Suppressor macrophage treated with lipopolysaccharide for 1 hour (primary cell): ENCODE measurements at places on chromosomes 4 and X.
A peak's percentile ranks its signal among the peaks of the same experiment; 100 is the strongest.

- no peak for DNase-seq
These were observed 109.4 kb upstream of the INPP4B start for GRCh38 chr4:142955501-142955900.

DNA sequence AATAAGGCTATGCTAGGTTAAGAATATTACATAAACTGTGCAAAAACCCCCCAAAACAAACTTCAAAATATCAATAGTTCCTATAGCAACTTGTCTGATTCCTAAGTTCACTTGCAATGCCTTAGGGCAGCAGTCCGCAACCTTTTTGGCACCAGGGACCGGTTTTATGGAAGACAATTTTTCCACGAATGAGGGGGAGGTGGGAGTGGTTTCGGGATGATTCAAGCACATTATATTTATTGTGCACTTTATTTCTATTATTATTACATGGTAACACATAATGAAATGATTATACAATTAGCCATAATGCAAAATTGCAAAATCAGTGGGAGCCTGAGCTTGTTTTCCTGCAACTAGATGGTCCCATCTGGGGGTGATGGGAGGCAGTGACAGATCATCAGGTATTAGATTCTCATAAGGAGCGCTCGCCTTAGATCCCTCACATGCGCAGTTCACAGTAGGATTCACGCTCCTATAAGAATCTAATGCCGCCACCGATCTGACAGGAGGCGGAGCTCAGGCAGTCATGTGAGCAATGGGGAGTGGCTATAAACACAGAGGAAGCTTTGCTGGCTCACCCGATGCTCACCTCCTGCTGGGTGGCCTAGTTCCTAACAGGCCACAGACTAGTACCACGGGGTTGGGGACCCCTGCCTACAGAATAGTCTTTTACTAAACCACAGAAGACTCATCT, 39.7 kb downstream of the ACOX3 start:
- no peak for DNase-seq

- no peak for DNase-seq
These were observed 142.9 kb upstream of the ARX start for GRCh38 chrX:25158635-25159034.

- no peak for DNase-seq
These were observed 101.3 kb downstream of the LIMCH1 start for GRCh38 chr4:41639291-41639690.

DNA sequence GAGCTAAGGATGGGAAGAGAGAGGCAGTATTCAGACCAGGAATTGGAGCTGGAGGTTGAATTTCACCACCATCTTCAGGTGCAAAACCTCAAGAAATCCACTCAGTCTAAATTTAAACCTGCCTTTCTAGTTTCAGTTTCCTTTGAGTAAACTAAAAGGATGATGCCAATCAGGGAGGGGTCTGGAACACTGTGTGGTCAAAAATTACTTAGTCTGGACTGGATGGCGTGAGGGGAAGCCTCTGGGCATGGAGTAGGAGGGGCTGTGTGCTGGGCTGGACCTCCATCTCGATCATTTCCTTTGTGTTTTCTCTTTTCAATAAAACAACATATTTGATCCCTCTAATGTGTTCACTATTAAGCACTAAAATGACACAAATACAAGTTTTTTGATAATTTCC, 120.1 kb downstream of the GC start:
- DNase-seq, result no peak

- peak; percentile 39 for DNase-seq
These were observed 52.8 kb upstream of the SRPX start for GRCh38 chrX:38273453-38273852.

DNA sequence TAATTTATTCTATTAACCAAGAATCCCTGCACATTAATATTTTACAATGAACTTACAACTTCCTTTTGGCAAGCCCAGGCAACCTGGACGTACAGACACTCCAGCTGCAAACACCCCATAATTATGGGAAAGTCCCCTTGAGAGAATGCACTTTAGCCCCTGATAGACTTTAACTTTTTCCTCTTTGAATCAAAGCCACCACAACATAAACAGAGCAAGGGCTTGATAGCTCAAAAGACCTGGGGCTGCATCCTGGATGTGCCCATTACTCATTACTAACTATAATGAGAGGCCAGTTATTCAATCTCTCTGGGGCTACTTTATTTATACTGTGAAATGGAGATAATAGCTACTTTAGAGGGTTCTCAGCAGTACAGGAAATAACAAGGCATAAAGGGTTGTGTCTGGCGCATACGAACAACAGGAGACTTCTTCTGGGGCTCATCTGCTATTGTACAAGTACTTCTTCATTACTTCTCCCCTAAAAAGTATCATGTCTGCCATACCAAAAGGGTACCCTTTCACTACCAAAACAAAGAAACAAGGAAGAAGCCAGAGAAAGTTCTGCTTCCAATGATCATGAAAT, 54.9 kb downstream of the CASK start:
- DNase-seq, result no peak

GRCh38 chr4:181728305-181728966, 514.8 kb upstream of the TENM3 start:
- no peak for DNase-seq

DNA sequence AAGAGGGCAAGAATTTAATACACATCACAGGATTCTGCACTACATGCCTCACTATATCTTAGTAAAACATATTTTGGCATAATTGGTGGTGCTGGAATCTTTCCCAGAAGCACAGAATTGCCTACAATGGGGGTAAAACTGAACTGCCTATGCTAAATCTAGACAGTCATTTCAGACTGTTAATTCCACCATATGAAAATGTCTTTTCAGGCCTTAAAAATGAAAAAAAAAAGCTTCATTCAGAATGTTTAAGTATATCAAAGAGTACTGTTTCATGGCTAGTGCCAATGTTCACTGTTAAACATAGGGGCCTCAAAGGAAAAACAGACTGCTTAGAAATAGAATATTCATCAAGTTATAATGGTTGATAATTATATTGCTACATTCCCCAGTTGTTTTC, 797.0 kb downstream of the PCDH19 start:
- DNase-seq, result no peak

DNA sequence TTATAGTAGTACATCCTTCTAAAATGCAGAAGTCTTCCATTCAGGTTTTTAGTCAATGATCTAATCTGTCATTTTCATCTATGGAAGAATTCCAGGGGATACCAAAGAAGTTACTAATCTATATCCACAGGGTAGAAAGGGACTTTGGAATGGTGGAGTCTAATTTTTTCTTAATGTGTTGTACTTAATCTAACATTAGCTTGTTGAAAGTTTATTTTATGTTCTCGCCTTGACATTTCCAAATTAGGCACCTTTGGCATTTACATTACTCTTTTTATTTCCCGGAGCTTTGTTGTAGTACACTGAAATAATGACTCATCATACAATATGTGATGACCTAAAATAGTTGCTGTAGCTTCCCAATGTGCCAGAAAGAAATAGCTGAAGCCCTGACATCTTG, 91.5 kb downstream of the HTR2C start:
- no peak for DNase-seq

- no peak for DNase-seq
These were observed 223.8 kb upstream of the MAGEC2 start for GRCh38 chrX:142428916-142429315.

DNA sequence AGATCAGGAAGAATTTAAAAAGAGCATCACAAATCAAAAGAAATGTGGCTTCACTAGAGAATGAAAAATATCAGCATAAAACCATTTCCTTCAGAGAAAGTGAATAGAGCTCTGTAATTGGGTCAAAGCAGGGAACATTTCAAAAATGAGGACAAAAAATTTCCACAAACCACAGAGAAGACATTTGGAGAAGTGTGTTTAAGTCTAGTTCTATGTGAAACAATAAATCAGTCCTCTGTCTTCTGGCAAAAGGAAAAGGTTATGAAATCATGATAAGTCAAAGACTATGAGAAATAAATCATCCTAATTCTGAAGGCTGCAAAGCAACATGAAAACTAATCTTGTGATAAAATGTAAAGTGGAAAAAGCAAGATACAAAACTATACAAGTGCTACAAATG, 27.9 kb downstream of the SMPX start:
- no peak for DNase-seq

- no peak for DNase-seq
These were observed 94.6 kb downstream of the RLIM start for GRCh38 chrX:74519870-74520269.

- DNase-seq, result no peak
These were observed 71.1 kb upstream of the MSANTD1 start for GRCh38 chr4:3177905-3178304.

- no peak for DNase-seq
These were observed 20.7 kb upstream of the UCHL1 start for GRCh38 chr4:41236032-41236431.

DNA sequence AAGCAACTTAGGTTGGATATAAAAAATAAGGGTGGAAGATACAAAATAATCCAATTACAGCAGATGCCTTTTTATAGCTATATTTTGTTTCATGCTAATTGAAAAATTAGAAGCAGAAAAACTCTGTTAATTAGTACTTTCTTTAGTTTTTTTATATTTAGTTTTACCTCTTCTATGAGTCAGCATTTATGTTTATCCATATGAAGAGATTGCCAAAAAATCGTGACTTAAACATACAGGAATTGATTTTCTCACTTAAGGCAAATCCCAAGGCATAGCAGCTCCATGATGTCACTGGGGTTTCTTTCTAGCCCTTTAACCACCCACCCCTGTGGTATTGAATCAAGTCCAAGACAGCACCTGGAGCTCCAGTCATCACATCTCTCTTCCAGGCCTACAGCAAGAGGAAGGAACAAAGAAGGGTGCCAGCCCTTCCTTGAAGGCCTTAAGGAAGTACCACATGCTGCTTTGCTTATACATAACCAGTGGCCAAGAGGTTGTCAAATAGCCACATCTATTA, 365.8 kb upstream of the TENM3 start:
- DNase-seq, result no peak

- DNase-seq, result no peak
These were observed 226.8 kb downstream of the CAMK2D start for GRCh38 chr4:113534711-113535110.

DNA sequence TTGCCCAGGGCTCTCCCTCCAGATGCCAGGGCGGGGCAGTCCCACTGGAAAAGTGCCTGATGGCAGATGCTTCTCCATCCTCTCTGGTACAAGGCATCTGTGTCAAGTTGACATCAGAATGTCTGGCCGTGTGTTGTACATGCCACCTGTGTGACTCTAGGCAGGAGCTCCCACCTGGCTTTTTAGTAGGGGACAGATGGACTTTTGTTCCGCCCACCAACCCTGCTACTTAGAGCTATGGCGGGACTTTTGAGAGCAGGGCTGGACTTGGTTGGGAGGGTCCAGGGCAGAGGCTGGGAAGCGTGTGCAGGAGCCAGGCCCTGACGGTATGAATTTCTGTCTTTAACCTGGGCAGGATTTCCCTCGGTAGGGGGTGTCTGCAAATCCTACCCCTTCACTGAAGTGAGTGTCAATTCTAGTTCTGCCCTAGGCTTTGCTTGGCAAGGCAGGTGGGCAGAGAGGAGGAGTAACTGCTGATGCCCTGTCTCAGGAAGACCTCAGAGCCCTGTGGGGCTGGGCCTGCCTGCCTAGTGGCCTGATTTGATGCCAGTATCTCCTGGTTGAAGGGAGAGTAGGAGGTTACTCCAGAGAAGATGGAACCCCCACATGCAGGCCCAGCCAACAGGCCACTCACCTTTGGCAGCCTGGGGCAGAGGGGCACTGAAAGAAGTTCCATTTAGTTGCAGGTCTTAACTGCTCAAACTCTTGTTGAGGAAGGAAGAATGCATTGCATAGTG, 99.1 kb downstream of the PJA1 start:
- no peak for DNase-seq

DNA sequence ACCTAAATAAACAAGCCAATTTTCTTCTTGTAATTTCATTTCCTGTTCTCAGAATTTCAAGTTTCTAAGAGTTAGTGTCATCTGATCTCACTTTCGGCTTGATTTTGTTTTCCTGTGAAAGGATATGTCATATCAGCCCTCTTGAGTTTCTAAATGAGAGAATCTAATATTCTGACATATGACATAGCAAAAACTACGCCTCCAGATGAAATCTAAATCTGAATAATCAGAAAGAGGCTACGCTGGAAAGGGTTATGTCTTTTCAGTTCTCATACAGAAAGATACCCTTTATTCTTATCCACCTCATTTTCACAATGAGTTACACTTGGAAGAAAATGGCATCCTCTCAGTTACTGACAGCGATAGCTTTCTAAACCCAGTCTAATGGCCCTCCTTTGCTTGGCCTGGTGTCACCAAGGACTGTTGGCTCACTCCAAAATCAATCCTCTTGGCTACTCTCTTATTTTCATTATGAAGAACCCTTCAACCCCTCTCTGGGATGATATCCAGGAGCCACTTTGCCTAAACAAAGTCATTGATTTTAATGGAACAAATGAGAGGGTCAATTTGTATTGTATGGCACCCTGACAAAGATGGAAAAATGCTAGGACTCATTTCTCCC, 65.6 kb downstream of the ASB9 start:
- no peak for DNase-seq

DNA sequence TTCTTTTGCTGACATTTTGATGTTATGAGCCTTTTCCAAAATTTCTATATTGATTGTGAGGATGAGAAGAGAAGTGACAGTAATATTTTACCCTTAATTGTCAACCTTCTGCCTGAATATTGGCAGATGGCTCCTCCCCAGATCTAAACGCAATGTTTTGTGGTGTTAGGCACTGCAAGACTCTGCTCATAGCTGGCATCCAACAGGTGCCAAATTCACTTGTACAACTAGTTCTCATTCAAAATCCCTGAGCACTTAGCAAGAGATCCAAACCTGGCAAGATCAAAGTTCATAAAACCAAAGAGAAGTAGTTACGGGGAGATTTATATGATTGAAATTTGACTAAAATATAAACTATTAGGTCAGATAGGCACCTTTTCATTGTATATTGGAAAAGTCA, 901.7 kb upstream of the INTU start:
- DNase-seq, result no peak

- no peak for DNase-seq
These were observed 1411.2 kb downstream of the RAPGEF2 start for GRCh38 chr4:160514126-160514525.

DNA sequence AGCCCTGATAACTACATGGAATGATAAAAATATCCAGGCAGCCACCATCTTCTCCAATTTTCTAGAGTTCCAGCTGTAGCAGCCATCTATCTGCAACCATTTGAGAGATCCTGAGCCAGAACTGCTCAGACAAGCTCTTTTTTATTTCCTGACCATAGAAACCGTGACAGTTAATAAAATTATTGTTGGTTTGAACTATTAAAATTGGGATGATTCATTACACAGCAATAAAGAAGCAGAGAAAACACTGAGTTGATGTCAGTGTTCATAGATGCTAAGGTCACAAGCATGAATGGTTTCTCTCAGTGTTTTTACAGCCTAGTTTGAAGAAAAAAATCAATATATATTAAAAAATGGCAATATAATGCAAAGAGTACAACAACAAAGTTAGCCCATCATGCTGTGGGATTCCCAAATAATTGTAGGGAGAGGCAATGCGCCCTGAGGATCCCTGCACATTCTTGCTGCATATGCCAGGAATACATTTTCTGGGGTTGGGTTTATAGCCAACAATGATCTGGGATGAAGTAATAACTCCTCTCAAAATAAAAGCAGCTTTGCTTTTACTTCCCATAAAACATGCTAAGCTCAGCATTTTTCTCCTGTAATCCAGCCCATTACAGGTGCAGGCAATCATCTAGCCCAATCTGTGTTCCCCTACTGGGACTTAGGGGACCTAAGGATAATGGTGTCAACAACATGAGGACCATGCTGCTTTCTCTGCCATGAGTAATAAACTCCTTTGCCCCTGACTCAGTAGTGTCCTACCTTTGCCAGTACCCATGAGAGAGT, 84.0 kb downstream of the PABPC4L start:
- DNase-seq, result no peak
